Activated naive CD8-positive, alpha-beta T cell treated with anti-CD3 and anti-CD28 coated beads, Interleukin-2, amount 10 ng/mL, durations not matched to agents 7 days and 5 days (primary cell): ENCODE measurements at places on chromosomes 16 and 17. TPM values are rescaled to one million over a fixed set of nuclear protein-coding genes. Genes with fewer than 3 reads are reported as not detected.

DNA sequence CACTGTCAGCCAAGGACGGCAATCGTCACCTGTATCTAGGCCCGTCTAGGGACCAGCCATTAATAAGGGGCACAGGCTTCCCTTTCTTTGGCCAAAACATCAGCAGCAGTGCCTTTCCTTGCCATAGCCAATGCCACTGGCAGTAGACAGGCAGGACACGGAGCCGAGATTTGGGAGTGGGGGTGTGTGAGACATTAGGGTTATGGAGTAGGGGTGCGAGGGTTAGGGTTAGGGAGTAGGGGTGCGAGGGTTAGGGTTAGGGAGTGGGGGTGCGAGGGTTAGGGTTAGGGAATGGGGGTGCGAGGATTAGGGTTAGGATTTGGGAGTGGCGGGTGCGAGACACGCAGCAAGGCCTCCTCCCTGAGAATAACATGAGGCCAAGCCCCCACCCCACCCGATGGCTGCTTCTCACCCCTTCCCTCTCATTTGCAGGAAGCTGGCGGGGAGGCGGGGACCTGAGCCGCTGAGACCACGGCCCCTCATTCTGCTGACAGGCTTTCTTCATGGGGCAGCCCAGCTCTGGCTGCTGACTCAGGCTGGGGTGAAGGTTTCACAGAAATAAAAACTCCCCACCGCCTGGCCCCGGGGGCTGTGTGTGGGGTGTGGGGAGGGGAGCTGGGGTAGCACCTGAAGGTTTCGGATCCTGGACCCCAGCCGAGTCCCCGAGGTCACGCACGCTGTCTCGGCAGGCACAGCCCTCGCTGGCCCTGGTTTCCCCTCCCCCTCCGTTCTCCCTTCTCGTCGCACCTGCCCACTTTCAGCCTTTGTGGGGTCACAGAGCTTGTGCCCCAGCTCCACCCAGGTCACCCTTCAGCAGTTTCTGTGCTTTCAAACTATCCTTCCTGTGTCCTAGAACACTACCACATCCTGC is 93.8 kb downstream of the PGS1 start:
- H3K4me1 ChIP-seq, result peaks cover 13% of the 10 kb centered on the region
- H3K27ac ChIP-seq, result no peak overlapping the region
- H3K36me3 ChIP-seq, result no peaks in the 10 kb centered on the region
- H3K4me3 ChIP-seq, result no peak overlapping the region
- peaks cover 3% of the 10 kb centered on the region for H3K27me3 ChIP-seq

Gene KCNG4
- total RNA-seq, result not detected

Gene ADGRG3
- total RNA-seq, result not detected

Gene GNG13
- not detected for total RNA-seq

DNA sequence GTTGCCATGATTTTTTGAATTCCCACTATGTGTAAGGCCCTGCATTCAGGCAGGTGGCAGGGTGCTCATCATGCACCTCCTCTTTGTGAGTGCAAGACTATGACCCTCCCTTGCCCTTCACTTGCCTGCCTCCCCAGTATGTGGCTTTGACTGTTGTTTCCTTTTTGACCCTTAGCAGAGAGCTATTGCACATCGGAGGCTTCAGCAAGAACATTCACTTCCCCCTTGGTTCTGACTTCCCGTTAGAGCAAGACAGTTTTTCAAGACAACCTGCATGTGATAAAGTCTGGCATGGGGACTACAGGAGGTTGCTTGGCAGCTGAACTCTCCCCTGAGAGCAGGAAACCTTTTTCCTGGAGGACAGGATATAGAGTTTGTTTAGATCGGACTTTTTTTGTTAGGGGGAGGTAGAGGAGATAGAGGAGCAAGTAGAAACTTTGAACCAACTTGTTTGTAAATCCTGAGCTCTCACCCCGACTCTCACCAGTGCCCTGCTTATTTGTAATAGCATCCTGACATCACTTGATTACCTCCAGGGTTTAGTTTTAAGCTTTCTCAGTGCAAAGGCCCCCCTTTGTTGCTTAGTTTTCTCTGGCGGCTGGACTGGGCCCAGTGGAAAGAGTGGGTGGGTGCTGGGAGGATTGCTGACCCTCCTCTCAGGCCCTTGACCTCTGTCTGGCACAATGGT is 34.3 kb downstream of the LIMD2 start:
- no peak for DNase-seq
- H3K4me1 ChIP-seq, result peaks cover 25% of the 10 kb centered on the region
- peak overlapping the region; percentile 75 for H3K27ac ChIP-seq
- H3K36me3 ChIP-seq, result peaks cover 26% of the 10 kb centered on the region
- H3K27me3 ChIP-seq, result no peaks in the 10 kb centered on the region
- peak overlapping the region; percentile 13 for H3K4me3 ChIP-seq

Gene CDH13
- total RNA-seq, result not detected

Gene SPATA20
- total RNA-seq, result 31.3 TPM

DNA sequence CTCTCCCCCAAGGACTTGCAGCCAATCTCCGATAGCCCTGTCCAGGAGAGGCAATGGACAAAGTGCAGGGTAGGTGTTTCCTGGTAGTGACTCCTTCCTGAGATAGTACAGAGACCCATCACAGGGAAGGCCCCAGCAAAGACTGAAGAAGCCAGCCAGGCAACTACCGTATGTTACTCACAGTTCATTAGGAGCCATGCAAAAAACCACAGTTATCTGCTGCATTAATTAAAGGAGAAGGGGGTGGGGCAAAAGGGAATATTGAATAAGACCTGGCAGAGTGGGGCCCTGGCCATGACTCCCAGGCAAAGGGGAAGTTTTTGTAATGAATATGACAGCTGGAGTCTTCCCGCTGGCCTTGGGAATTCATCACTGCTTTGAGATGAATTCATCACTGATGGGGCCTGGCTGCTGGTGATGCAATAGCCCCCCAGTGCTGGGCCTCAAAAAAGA is 2.5 kb upstream of the SLC13A2 start:
- H3K27me3 ChIP-seq, result peaks cover 8% of the 10 kb centered on the region
- no peak for DNase-seq
- no peaks in the 10 kb centered on the region for H3K36me3 ChIP-seq
- H3K27ac ChIP-seq, result no peak overlapping the region
- H3K4me1 ChIP-seq, result peaks cover 15% of the 10 kb centered on the region
